ENCODE measurements at places on chromosomes 5 and 9. TPM values are rescaled to one million over a fixed set of nuclear protein-coding genes. Genes with fewer than 3 reads are reported as not detected.

DNA sequence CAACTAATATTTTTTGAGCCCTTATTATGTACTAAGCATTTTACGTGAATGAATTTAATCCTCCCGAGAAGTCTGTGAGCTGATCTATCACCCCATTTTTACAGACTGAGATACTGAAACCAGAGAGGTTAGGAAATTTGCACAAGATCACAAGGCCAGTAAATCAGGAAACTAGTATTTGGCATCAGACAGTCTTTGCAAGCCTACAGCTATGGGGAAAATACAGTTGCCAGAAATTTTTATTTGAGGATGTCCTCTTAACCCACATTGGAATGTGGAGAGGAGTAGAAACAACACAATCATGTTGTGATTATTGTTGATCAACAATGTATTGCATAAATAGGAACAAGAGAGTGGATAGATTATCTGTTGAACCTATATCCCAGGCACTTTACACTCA, 2.3 kb upstream of the SLC46A2 start:
- no peak overlapping the region for H3K27ac ChIP-seq
- H3K4me3 ChIP-seq, result no peak overlapping the region

DNA sequence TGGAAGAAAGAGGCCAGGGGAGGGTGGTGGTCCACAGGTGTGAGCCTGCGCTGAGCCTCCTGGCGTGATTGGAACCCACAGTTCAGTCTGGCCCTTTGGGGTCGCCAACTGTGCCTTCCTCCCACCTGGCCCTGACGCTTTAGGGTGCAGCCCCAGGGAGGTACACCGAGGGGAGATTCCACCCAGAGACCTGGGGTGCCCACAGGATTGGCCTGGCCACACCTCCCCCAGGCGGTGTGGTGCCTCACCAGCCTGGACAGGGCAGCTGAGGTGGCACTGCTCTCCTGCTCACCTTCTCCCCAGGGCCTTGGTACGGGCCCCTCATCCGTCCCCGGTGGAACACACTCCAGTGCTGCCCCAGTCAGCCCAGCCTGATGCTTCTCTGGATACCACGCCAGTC, 1.0 kb upstream of the CLIC3 start:
- H3K4me1 ChIP-seq, result peaks cover 10% of the 10 kb centered on the region
- DNase-seq, result no peak
- H3K27me3 ChIP-seq, result no peaks in the 10 kb centered on the region
- no peak overlapping the region for H3K4me3 ChIP-seq
- H3K36me3 ChIP-seq, result no peaks in the 10 kb centered on the region
- no peak overlapping the region for H3K27ac ChIP-seq

DNA sequence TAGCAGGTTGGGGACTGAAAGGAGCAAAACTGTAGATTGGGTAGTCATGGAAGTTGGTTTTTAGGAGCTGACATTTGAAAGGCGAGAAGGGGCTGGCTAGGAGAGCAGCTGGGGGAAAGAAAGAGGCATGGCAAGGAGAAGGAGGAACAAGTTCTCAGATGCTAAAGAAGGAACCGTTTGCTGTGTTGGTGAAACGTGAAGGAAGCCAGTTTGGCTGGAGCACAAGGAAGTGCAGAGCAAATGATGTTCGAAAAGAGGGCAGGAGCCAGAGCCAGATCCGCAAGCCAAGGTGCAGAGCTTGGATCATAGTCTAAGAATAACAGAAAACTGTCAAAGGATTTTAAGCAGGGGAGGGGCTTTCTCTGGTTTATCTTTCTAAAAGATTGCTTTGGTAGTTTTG, 276.6 kb downstream of the ASTN2 start:
- H3K27me3 ChIP-seq, result no peaks in the 10 kb centered on the region
- H3K36me3 ChIP-seq, result no peaks in the 10 kb centered on the region

DND1 gene
- total RNA-seq, result 0.62 TPM

HTR4 gene
- total RNA-seq, result 0.24 TPM

Data from psoas muscle (tissue), 8 donors.